Liver (tissue), 10 donors: ENCODE measurements at places on chromosomes 2 and 18. TPM values are rescaled to one million over a fixed set of nuclear protein-coding genes. Genes with fewer than 3 reads are reported as not detected.

GRCh38 chr2:209533391-209533790 is 109.5 kb downstream of the MAP2 start:
- DNase-seq = no peak

- DNase-seq = no peak
These were observed 40.2 kb upstream of the WDSUB1 start for GRCh38 chr2:159326569-159327255.

GRCh38 chr2:81872006-81872405 is 1567.5 kb upstream of the LRRTM1 start:
- no peak for DNase-seq

GRCh38 chr18:37307181-37307580 is 258.4 kb downstream of the CELF4 start:
- DNase-seq = no peak

DNA sequence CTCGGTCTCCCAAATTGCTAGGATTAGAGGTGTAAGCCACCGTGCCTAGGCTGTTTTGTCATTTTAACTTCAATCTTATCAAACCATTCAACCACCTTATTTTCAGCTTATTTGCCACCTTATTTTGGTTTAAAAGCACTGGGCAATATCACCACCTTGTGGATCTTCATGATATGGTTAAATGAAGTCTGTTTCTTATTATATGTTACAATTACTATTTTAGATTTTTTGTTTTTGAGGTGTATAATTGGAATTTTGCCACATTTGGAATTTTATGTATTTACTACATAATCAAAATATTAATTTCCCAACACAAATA is 43.8 kb upstream of the SCN9A start:
- DNase-seq = no peak

GRCh38 chr2:239062743-239063142 is 214.9 kb downstream of the TWIST2 start:
- no peak for DNase-seq

DNA sequence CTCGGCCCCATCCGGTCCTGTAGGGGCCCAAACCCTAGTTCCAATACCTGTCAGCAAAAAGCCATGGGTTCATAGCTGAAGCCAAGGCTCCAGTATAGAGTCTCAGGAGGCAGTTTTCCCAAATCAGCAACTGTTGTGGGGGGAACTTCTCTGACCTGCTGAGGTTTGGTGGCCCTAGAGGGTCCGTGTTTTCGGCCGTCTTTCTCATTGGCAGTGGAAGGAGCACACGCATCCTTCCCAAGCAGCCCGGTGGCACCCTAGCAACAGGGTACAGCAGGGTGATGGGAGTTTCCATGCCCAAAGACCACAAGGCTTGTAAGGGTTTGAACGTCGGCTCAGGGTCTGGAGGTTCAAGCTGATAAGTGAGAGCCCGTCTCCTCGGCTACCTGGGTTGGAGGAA is 6.6 kb downstream of the FOSL2 start:
- no peak for DNase-seq

DNA sequence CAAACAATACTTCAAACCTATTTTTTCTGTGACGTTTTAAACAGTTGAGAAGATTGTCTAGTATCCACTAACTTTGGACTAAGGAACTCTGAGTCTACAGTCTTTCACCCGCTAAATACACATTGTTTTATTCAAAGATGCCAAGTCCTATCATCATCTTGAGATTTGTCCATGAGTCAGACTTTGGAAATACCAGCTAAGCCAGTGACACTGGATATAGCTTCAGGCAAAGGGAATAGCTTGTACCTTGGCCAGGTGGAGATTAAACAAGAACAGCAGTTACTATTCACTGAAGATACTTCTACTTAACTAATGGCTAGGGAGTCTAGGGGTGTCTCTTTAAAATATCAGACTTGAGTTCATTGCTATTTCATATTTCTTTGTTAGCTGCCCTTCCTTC is 137.5 kb downstream of the COMMD1 start:
- no peak for DNase-seq

GRCh38 chr2:1781291-1782080 is 37.2 kb upstream of the PXDN start:
- no peak for DNase-seq

DNA sequence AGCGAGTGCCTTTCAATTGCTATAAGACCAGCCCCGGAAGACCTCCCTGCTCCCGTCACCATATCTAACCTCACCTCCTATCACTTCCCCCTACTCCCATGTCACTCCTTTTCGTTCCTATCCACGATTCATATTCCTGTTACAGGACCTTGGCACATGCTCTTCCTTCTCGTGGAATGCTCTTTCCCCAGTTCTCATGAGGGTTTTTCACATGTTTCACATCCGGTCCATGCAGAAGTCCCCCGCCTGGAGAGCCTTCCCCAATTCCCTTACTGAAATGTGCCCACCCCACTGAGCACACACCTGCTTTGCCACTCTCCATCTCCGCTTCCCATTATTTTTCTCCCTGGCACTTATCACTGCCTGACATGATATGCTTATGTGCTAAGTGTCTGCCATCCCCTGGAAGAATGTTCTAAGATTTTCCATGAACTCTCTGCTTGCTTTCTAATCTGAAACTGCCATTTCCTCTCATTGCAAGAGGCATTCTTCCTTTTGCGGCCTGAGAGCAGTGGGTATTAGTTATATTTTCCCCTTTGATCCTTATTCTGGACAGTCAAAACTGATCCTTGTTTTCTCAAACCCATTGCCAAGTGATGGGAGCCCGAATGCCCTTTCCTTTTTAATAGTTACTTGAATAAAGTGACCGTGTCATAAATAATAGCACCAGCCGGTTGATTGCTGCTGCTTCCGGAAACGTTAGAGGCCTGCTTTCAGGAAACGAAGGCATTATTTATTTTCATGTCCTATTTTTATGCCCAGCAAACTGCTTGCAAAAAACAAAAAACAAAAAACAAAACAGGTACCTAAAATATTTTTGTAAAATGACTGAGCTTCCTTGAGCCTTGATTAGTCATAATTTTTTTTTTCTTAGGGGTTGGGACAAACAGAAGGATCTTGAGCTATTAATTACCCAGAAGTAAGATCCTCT is 127.9 kb downstream of the ZNF532 start:
- DNase-seq = no peak

DNA sequence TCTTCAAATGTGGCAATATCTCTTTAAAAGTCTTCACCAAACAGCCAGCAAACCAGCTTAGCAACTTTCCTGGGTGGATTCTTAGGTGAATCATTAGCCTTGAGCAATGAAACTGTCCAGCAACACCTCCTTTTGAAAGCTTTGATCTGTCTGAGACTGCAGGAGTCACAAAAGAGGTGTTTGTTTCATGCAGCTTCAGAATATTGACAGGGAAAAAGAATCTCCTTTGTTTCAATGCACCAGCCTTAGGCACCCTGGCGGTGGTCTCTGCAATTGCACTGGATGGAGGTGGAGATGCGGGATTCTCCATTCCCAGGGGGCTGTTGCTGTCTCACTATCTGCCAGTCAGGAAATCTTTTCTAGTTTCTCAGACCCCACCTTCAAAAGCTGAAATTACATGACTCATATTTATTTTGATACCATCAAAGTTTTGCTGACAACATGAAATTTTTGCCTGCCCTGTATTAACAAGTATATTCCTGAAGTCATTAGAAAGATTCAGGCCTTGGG is 76.0 kb upstream of the DSG1 start:
- no peak for DNase-seq

GRCh38 chr2:115609978-115610377 is 1167.5 kb downstream of the DPP10 start:
- no peak for DNase-seq

GRCh38 chr18:814300-815084 is 2.5 kb upstream of the YES1 start:
- DNase-seq = no peak

DNA sequence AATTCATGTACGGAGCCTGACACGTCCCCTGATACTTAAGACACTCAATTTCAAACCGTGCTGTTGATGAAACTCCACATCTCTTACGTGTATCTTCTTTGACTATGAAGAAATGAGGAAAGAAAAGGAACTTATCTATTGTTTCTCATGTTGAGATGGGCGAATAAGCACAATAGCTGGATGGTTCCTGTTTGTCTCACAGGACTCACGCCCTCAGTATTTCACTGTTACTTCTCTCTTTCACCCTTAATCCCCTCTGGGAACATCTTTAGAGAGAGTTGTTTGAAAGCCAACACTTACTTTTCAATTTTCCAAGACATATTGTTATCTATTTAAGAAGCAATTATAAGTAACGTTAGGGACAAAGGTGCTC is 99.8 kb downstream of the COPS8 start:
- DNase-seq = no peak

DNA sequence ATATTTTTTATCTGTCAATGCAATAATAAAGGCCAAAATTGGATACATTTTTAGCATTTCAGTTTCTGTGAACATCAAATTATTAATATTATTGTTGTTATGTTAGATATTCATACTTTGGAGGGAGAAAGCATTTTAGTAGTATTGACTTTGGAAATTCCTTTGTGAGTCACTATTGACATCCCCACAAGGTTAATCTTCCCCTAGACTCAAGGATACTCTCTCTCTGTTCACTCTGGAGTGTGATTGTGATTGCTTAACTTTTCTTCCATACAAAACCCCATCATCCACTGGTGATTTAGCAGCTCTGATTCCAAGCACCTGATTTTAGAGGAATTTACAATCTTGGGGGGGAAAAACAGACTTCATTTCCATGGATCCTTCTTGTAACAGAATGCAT is 352.0 kb downstream of the THSD7B start:
- no peak for DNase-seq

REG3A gene
- not detected for polyA plus RNA-seq

STPG4 gene
- polyA plus RNA-seq = not detected

B3GNT7 gene
- 0.74 TPM for polyA plus RNA-seq

AP1S3 gene
- 1.5 TPM for polyA plus RNA-seq

PRSS56 gene
- polyA plus RNA-seq = not detected
